ENCODE measurements at places on chromosomes 5 and 9.

GRCh38 chr9:117354244-117354847 lies 60.5 kb downstream of the ASTN2 start:
- no peak for DNase-seq

GRCh38 chr9:130929571-130930038 lies 9.4 kb downstream of the FIBCD1 start:
- no peak for DNase-seq

- no peak for DNase-seq
These were observed 1.9 kb downstream of the RAI14 start for GRCh38 chr5:34657988-34658387.

DNA sequence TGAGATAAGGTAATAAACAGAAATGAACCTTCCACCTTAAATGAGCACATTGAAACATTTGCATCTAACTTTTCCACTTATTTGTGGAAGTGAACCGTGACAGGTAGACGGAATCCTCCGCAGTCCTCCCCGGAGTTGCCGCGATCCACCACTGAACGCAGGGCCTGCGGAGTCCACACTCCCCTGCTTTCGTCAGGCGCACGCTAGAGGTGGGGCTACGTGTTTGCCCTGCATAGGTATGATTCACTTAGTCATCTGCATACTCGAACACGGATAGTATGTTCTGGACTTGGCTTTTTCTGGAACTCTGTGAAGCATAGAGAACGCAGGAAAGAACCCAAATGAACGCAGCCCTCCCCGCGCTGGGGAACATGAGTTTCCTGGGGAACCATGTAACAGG lies 272.8 kb upstream of the IRX4 start:
- no peak for DNase-seq

DNA sequence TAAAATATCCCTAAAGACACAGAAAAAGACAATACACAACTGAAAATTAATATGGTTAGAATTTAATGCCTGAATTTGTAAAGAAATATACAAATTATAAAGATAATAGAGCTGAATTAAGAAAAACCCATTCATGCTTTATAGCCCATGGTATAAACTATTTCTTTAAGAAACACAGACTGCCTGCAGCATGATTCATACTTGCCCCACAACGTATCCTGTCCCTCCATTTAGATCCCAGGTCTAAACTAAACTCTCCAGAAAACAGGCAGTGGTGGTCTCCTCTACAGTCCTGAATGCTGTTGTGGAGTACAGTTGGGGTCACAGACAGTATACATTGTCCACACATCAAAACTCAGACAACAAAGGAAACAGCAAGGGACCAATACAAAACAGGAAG lies 24.8 kb downstream of the IL6ST start:
- DNase-seq = no peak

GRCh38 chr9:97830884-97831829 lies 21.9 kb upstream of the FOXE1 start:
- no peak for DNase-seq

DNA sequence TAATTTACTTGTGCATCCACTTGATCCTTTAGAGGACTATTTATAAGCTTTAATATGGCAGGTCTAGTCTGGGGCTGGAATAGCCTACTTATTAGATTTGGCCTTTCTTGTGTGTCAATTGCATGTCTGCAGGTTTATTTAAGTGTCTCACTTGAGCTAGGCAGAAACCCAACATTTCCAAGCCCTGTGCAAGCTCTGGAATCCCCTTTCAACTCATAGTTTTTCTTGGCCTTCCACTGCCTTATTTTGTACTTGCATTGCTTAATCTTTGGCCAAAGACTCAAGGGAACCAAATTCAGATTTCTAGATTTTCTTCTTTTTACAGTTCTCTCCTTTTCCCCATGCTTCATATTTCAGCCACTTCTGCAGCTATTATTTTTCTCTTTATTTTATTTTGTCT lies 102.4 kb upstream of the RFX3 start:
- DNase-seq = no peak

DNA sequence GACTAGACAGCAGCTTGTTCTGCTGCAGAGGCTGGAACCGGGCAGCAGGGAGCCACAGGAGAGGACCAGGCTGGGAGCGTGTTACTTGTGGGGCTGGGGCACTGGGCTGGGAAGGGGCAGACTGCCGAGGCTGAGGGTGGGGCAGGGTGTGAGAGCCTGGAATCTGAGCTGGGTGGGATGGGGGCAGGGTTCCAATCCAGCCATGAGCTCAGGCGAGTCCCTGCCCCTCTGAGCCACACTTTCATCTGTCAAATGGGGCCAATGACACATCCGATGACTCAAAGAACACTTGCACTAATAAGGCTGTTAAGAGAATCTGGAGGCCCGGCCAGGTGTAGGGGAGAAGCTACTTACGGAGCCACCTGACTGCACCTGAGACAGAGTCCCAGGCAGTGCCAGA lies 18.7 kb upstream of the WDR38 start:
- no peak for DNase-seq

- DNase-seq = no peak
These were observed 27.7 kb downstream of the PPP3R2 start for GRCh38 chr9:101566904-101567724.

DNA sequence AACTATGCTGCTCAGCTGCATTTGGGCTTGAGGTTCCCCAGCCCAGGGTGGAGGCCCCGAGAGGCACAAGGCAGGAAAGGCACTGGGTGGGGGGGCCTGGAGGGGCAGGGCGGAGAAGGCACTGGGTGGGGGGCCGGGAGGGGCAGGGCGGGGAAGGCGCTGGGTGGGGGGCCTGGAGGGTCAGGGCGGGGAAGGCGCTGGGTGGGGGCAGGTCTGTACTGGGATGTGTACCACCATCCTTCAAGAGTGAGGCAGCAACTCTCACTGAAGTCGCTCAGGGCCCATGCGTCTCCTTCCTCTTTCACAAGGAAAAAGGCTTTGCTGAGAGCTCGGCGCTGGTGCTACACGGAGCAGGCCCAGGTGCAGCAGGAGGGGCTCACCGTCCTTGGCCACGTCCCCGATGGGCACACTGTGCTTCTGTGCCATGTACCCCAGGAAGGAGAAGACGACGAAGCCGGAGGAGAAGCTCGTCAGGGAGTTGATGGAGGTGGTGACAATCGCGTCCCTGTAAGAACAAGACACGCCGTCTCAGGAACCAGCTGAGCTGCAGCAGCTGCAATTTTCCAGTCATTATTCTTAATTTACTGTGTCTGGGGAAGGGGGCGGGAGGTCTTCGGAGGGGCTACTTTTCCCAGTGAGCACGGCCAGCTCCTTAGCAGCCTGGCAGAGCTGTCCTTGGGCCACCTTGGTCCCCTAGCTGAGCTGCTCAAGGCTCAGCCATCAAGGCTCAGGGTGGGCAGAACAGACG lies 30.8 kb downstream of the SLC6A3 start:
- no peak for DNase-seq

DNA sequence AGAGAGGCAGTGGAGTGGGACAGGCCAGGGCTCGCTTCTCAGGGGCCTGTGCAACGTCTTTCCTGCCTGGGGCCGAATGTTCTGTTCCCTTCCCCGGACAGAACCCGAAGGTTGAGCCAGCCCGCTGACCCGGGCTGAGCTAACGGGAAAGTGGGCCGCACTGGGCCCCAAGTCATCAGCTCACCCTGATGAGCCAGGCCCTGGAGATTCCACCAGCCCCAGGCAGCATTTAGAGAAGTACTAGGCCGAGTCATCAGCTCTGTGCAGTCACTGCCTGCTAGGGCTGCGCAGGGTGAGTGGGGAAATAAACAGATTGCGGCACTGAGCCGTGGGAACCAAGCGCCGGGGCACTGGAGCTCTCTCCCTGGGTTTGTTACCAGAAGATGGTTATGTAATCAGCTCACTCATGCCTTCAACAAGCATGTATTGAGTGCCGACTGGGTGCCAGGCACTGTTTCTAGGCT lies 29.1 kb upstream of the DUSP1 start:
- DNase-seq = peak; percentile 24

- no peak for DNase-seq
These were observed 58.6 kb downstream of the DIAPH1 start for GRCh38 chr5:141560151-141560550.

DNA sequence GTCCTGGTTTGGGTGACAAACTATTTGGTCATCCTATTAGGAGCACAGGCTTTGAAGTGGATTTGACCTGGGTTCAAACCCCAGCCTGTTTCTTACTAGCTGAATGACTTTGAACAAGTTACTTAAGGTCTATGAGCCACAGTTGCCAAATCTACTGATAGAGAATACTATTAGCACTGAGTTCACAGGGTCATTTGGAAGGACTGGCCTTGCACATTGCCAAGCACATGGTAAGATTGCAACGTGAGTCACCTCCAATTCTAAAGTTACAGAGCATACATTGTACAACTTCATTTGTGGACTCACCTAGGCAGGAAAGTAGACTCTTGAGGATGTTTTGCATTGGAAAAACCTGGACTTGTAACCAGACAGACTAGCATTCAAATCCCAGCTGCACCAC lies 38.9 kb downstream of the MFAP3 start:
- DNase-seq = no peak

- no peak for DNase-seq
These were observed 33.8 kb upstream of the C6 start for GRCh38 chr5:41247135-41247534.

DNA sequence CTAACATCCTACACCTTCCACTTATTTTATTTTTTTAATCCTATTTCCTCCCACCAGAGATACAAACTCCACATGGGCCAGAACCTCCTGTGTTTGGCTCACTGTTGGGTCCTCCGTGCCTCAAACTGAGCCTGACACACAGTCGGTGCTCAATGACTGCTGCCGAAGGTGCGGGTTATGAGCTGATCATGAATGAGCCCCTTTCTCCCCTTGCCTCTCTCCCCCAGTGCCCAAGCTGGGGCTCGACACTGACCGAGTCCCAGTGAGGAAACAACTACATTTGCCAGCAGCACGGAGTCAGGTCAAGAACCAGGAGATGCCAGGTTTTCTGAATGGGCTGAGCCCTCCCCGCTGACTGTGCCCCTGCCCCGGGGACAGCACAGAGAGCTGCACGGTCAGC lies 45.0 kb downstream of the SARDH start:
- no peak for DNase-seq

GRCh38 chr5:127513408-127513970 lies 4.0 kb upstream of the PRRC1 start:
- DNase-seq = no peak

- no peak for DNase-seq
These were observed 505 bp downstream of the SPTAN1 start for GRCh38 chr9:128552744-128553440.

DNA sequence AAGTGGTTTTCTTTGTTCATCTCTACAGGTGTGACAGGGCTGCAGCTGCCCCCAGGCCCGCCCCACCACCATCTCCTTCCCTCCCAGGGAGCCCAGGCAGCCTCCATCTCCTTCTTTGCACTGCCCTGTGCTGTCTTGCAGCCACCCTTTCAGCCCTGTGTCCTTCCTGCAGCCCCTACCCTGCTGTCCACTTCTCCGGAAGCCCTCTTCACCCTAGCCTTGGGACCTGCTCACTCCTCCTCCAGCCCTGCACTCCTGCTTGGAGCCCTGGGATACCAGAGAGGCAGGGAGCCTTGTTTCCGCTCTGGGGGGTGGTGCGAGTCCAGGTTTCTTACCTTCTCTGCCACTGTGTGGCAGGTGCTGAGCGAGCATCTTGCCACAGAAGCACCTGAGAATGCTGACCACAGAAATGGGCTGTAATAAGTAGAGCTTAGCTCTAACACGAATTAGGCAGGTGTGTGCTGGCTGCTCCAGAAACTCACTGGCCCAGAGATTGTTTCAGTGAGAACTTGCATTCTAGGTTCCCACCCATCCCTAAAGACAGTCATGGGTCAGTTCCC lies 51.3 kb upstream of the GADD45G start:
- DNase-seq = no peak

DNA sequence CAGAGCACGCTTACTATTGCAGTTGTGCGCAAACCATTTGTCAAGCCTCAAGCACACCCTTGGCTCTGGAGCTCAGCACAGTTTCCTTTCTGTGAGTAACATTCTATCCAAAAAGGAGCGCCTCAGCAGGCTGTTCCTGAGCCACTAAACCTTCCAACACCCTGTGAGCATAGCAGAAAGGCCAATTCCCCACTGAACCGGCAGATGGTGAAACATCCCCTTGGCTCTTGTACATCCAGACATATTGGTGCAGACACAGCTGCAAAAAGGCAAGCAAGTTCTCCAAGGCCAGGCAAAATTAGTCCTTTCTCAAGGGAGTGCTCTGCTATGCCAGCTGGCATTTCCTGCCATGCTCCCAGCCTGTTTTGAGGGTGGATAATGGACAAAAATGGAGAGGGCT lies 44.1 kb upstream of the CEMIP2 start:
- DNase-seq = no peak

DNA sequence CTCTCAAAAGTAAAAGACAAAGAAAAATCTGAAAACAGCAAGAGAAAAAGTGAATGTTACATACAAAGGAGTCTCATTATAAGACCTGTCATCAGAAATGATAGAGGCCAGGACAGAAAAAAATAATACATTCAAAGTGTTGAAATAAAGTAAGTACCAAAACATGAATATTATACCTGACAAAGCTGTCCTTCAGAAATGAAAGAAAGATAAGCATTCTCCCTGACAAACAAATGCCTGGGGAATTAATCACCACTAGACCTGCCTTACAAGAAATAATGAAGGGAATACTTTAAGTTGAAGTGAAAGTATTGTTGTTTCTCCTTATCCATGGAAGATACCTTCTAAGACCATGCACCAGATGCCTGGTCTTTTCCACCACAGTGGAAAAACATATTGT lies 1605.2 kb upstream of the CDH6 start:
- DNase-seq = no peak
